ENCODE measurements at places on chromosomes 13 and 19. TPM values are rescaled to one million over a fixed set of nuclear protein-coding genes. Genes with fewer than 3 reads are reported as not detected.

TMEM38A gene
- total RNA-seq, result 3.4 TPM

KIR3DL1 gene
- total RNA-seq, result not detected

ANGPTL8 gene
- total RNA-seq, result not detected

KRTDAP gene
- total RNA-seq, result not detected

CGB7 gene
- total RNA-seq, result not detected

LILRB5 gene
- not detected for total RNA-seq

PIBF1 gene
- 24.7 TPM for total RNA-seq

SMIM44 gene
- total RNA-seq, result not detected

ZNF146 gene
- total RNA-seq, result 88.0 TPM

ADAMTSL5 gene
- not detected for total RNA-seq

CCDC97 gene
- total RNA-seq, result 48.5 TPM

LGALS7 gene
- total RNA-seq, result not detected

ZNF560 gene
- total RNA-seq, result not detected

ZNF793 gene
- total RNA-seq, result 17.7 TPM

GRCh38 chr19:12695997-12696365 lies 450 bp downstream of the FBXW9 start:
- no peaks in the 10 kb centered on the region for H3K36me3 ChIP-seq
- DNase-seq, result no peak

DNA sequence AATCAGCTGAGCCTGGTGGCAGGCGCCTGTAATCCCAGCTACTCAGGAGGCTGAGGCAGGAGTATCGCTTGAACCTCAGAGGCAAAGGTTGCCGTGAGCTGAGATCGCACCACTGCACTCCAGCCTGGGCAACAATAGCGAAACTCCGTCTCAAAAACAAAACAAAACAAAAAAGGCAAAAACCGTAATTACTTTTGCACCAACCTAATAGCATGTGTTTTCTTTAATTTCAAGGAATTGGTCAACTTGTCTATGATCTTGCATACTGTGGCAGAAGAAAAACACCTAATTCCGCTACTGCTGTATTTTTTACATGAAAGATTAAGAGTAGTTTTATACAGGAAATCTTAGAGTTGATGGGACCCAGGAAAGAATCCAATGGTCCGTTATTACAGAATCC lies 241.2 kb downstream of the COL4A1 start:
- H3K27ac ChIP-seq, result no peak overlapping the region
- no peaks in the 10 kb centered on the region for H3K27me3 ChIP-seq
- H3K36me3 ChIP-seq, result no peaks in the 10 kb centered on the region
- DNase-seq, result no peak

GRCh38 chr13:102947745-102948405 lies 102.0 kb downstream of the ERCC5 start:
- peaks cover 16% of the 10 kb centered on the region for H3K4me1 ChIP-seq
- no peak overlapping the region for H3K4me3 ChIP-seq
- DNase-seq, result no peak
- no peaks in the 10 kb centered on the region for H3K36me3 ChIP-seq
- no peaks in the 10 kb centered on the region for H3K27me3 ChIP-seq
- H3K27ac ChIP-seq, result peak overlapping the region; percentile 22

- H3K36me3 ChIP-seq, result no peaks in the 10 kb centered on the region
- peaks cover 2% of the 10 kb centered on the region for H3K27me3 ChIP-seq
- no peak overlapping the region for H3K4me3 ChIP-seq
- DNase-seq, result no peak
- H3K27ac ChIP-seq, result no peak overlapping the region
- peaks cover 42% of the 10 kb centered on the region for H3K4me1 ChIP-seq
Observed at GRCh38 chr13:30734439-30734838, 904 bp upstream of the ALOX5AP start.

DNA sequence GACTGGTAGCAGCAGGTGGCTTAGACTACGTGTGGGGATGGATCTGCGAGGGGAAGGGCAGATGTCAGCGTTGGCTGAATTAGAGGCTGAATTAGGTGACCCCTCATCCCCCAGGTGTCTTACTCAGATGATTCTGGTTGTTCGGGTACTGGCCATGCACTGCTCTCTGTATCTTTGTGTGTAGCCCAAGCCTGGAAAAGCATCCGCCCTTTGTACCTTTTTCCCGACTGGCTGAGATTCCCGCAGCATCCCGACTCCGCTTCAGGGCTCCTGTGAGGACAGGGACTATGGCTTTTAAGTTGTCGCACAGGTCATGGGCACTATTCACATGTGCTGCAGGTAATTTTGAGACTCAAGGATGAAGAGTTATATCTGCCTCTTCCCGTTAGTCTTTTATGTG lies 7.2 kb downstream of the TFDP1 start:
- no peak for DNase-seq
- H3K27ac ChIP-seq, result no peak overlapping the region
- H3K27me3 ChIP-seq, result no peaks in the 10 kb centered on the region

- peaks cover 59% of the 10 kb centered on the region for H3K36me3 ChIP-seq
- no peaks in the 10 kb centered on the region for H3K4me1 ChIP-seq
- H3K4me3 ChIP-seq, result no peak overlapping the region
- H3K27me3 ChIP-seq, result no peaks in the 10 kb centered on the region
Observed at GRCh38 chr13:32334671-32335070, 19.4 kb downstream of the BRCA2 start.

- H3K4me1 ChIP-seq, result peaks cover 23% of the 10 kb centered on the region
- H3K27me3 ChIP-seq, result peaks cover 9% of the 10 kb centered on the region
- DNase-seq, result no peak
- peak overlapping the region; percentile 49 for H3K4me3 ChIP-seq
- peak overlapping the region; percentile 95 for H3K27ac ChIP-seq
Observed at GRCh38 chr19:54178581-54179261, 5.8 kb upstream of the TMC4 start.

DNA sequence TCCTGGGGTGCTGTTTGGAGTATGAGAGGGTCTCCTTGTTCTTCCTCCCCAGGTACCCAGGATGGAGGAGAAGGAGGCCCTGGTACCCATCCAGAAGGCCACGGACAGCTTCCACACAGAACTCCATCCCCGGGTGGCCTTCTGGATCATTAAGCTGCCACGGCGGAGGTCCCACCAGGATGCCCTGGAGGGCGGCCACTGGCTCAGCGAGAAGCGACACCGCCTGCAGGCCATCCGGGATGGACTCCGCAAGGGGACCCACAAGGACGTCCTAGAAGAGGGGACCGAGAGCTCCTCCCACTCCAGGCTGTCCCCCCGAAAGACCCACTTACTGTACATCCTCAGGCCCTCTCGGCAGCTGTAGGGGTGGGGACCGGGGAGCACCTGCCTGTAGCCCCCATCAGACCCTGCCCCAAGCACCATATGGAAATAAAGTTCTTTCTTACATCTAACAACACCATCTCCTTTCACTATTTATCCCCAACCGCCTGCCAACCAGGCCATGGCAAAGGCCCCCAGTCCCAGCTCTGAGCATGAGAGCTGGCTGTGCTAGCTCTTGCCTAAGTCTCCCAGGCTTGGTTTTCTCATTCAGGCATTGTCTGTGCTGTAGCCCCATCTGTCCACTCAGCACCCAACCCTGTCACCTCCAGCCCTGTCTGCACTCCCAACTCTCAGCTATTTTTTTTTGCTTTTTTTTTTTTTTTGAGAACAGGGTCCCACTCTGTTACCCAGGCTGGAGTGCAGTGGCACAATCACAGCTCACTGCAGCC lies 11.2 kb downstream of the DKKL1 start:
- H3K27me3 ChIP-seq, result peaks cover 5% of the 10 kb centered on the region
- no peak overlapping the region for H3K27ac ChIP-seq
- H3K4me3 ChIP-seq, result no peak overlapping the region
- no peak for DNase-seq
- H3K4me1 ChIP-seq, result no peaks in the 10 kb centered on the region
- H3K36me3 ChIP-seq, result no peaks in the 10 kb centered on the region

- no peak overlapping the region for H3K27ac ChIP-seq
- no peak overlapping the region for H3K4me3 ChIP-seq
- DNase-seq, result no peak
- peaks cover 89% of the 10 kb centered on the region for H3K27me3 ChIP-seq
- H3K36me3 ChIP-seq, result no peaks in the 10 kb centered on the region
Observed at GRCh38 chr19:45217193-45217956, 27.8 kb downstream of the EXOC3L2 start.

DNA sequence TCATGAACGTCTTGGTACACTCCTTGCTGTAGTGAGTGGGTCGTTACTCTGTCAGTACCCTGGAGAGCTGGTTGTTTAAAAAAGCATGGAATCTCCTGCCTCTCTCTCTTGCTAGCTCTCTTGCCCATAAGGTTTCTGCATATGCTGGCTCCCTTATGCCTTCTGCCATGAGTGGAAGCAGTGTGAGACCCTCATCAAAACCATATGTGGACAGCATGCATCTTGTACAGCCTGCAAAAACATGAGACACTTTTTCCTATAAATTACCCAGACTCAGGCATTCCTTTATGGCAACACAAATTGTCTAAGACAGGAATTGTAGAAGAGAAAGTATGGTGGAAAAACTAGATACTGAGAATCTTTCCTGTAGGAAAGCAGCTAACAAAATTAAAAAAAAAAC lies 516.3 kb downstream of the SLITRK6 start:
- H3K4me1 ChIP-seq, result peaks cover 13% of the 10 kb centered on the region
- no peaks in the 10 kb centered on the region for H3K27me3 ChIP-seq
- no peak for DNase-seq

GRCh38 chr13:60887711-60888110 lies 490.7 kb downstream of the TDRD3 start:
- no peak for DNase-seq
- no peaks in the 10 kb centered on the region for H3K4me1 ChIP-seq
- H3K36me3 ChIP-seq, result no peaks in the 10 kb centered on the region
- H3K27ac ChIP-seq, result no peak overlapping the region
- H3K27me3 ChIP-seq, result no peaks in the 10 kb centered on the region

DNA sequence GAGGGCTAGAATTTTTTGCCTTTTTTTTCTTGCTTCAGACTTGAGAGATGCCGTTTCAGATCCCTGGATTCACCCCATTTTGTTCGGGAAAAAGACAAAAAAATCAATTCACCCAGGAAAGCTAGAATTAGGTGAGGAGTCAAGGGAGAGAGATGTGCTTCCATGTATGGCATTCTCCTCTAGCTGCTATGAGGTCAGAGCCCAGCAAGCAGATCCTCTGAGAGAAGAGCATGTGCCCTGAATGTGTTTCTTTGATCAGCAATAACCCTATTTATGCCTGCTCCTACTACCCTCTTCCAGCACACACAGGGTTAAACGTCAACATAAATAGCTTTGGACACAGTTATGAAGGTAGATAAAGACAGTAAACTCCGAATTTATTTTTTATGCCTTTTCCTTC lies 53.6 kb downstream of the NDFIP2 start:
- H3K27me3 ChIP-seq, result no peaks in the 10 kb centered on the region
- no peak overlapping the region for H3K4me3 ChIP-seq
- no peak for DNase-seq
- no peaks in the 10 kb centered on the region for H3K4me1 ChIP-seq
- peaks cover 6% of the 10 kb centered on the region for H3K36me3 ChIP-seq

GRCh38 chr13:57314897-57315520 lies 148.0 kb downstream of the PRR20E start:
- H3K27me3 ChIP-seq, result no peaks in the 10 kb centered on the region
- DNase-seq, result no peak
- peaks cover 5% of the 10 kb centered on the region for H3K4me1 ChIP-seq
- H3K27ac ChIP-seq, result peak overlapping the region; percentile 50
- no peak overlapping the region for H3K4me3 ChIP-seq
- no peaks in the 10 kb centered on the region for H3K36me3 ChIP-seq

Measured in neural crest cell (in vitro differentiated cells).